ENCODE measurements at places on chromosomes 1 and 21. TPM values are rescaled to one million over a fixed set of nuclear protein-coding genes. Genes with fewer than 3 reads are reported as not detected.

DNA sequence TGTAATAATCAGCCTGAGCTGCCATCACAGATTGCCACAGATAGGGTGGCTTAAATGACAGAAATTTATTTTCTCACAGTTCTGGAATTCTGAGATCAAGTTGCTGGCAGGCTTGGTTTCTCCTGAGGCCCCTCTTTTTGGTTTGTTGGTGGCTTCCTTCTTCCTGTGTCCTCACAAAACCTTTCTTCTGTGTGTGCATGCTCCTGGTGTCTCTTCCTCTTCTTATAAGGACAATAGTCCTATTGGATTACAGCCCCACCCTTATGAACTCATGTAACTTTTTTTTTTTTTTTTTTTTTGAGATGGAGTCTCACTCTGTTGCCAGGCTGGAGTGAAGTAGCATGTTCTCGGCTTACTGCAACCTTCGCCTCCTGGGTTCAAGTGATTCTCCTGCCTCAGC lies 41.0 kb upstream of the F3 start:
- H3K4me1 ChIP-seq, result peaks cover 4% of the 10 kb centered on the region
- no peaks in the 10 kb centered on the region for H3K36me3 ChIP-seq
- no peak for DNase-seq
- H3K27ac ChIP-seq, result no peak overlapping the region
- no peak overlapping the region for H3K4me3 ChIP-seq
- H3K27me3 ChIP-seq, result no peaks in the 10 kb centered on the region

- no peak for DNase-seq
- H3K27me3 ChIP-seq, result no peaks in the 10 kb centered on the region
- H3K4me1 ChIP-seq, result no peaks in the 10 kb centered on the region
- H3K27ac ChIP-seq, result no peak overlapping the region
Observed at GRCh38 chr1:172939475-172939874, 111.3 kb downstream of the TNFSF18 start.

DNA sequence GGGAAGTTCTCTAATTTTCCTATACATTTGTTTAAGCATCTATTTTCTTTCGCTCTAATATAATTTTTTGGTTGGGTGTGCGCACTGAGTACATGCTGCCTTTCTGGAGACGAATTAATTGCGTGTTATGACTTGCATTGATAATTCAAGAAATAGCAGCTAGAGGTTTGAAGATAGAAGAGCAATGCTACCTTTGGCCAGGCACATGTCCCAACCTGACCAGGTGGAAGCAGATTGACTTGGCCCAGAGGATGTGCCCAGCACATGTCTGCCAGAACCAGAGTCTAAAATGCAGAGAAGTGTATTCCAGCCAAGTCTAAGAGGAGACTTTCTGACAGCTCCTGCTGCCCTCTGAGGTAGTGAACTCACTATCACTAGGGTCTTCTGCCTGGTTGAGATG lies 114.3 kb downstream of the SLC35F3 start:
- H3K27ac ChIP-seq, result no peak overlapping the region
- no peaks in the 10 kb centered on the region for H3K27me3 ChIP-seq
- no peak for DNase-seq
- no peaks in the 10 kb centered on the region for H3K4me1 ChIP-seq

The FCRL6 gene
- 0.17 TPM for total RNA-seq

DNA sequence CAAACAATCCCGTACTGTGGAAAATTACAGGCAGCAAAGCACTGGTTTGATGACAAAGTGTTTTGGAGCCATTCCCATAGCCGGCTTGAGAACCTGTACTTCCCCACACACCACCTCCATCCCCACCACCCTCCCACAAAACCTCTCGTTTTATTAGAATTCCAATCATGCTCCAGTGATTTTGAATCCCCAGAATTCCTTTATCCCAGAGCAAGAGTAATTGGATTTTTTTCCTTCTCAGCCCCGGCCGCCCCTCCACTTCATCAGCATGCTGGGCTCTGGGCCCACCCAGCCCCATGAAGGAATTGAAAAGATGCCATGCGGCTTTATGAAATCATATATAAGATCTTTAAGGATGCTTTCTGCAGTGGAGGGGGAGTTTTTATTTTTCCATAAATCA lies 136.6 kb downstream of the OMA1 start:
- no peak overlapping the region for H3K4me3 ChIP-seq
- no peak for DNase-seq
- no peaks in the 10 kb centered on the region for H3K27me3 ChIP-seq
- H3K4me1 ChIP-seq, result no peaks in the 10 kb centered on the region
- no peaks in the 10 kb centered on the region for H3K36me3 ChIP-seq
- no peak overlapping the region for H3K27ac ChIP-seq

- no peak overlapping the region for H3K27ac ChIP-seq
- H3K27me3 ChIP-seq, result no peaks in the 10 kb centered on the region
- no peaks in the 10 kb centered on the region for H3K36me3 ChIP-seq
Observed at GRCh38 chr1:172733815-172734214, 74.9 kb downstream of the FASLG start.
